Uterus (tissue), 4 donors: ENCODE measurements at places on chromosomes 3 and 15.
A peak's percentile ranks its signal among the peaks of the same experiment; 100 is the strongest.

GRCh38 chr15:77004189-77004588 lies 9.3 kb downstream of the PSTPIP1 start:
- DNase-seq, result no peak
- H3K4me1 ChIP-seq, result no peaks in the 10 kb centered on the region
- no peaks in the 10 kb centered on the region for H3K36me3 ChIP-seq
- H3K27ac ChIP-seq, result no peak overlapping the region

GRCh38 chr15:41993472-41994170 lies 21.3 kb upstream of the EHD4 start:
- H3K36me3 ChIP-seq, result no peaks in the 10 kb centered on the region
- no peak for DNase-seq
- no peak overlapping the region for H3K4me3 ChIP-seq
- H3K27ac ChIP-seq, result no peak overlapping the region

GRCh38 chr15:35679186-35679585 lies 133.2 kb upstream of the DPH6 start:
- H3K4me3 ChIP-seq, result no peak overlapping the region
- DNase-seq, result no peak
- peak overlapping the region; percentile 24 for H3K27ac ChIP-seq
- no peaks in the 10 kb centered on the region for H3K27me3 ChIP-seq
- H3K36me3 ChIP-seq, result no peaks in the 10 kb centered on the region

DNA sequence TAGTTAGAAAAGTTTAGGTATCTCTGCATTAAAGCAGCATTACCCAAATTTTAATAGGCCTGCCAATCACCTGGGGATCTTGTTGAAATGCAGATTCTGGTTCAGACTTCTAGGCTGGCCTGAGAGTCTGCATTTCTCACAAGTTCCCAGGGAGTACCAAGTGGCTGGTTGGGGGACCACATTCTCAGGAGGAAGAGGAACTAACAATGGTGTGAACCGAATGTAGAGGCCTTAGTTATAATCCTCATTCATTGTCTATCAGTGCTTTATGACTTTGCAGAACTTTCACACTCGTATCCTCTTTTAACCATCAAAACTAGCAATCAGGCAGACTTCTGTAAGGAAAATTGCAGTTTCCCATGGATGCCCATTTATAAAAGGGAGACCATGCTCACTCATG lies 38.2 kb upstream of the UBE2E1 start:
- no peak overlapping the region for H3K4me3 ChIP-seq
- no peaks in the 10 kb centered on the region for H3K4me1 ChIP-seq
- no peak overlapping the region for H3K27ac ChIP-seq
- H3K36me3 ChIP-seq, result no peaks in the 10 kb centered on the region
- DNase-seq, result no peak

GRCh38 chr3:30075514-30075913 lies 530.9 kb upstream of the TGFBR2 start:
- no peaks in the 10 kb centered on the region for H3K4me1 ChIP-seq
- no peak overlapping the region for H3K4me3 ChIP-seq
- H3K27ac ChIP-seq, result no peak overlapping the region
- no peaks in the 10 kb centered on the region for H3K36me3 ChIP-seq
- no peak for DNase-seq

DNA sequence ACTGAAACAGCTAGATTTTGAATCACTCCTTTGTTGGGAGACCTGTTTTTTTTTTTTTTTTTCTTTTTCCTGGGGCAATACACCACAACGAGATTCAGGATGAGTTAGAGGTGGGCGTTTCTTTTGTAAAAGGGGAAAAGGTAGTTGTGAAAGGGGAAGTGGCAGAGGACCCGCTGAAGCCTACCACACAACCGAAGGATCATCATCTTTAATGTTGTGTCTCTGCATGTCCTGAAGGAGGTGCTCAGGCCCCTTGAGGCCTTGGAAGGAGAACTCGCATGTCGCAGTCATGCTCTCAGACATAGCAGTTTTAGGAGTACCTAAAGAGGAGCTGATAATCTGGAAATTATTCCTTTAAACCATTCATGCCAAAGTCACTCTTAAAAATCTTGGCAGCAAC lies 137.9 kb upstream of the LRIG1 start:
- no peak for DNase-seq
- H3K36me3 ChIP-seq, result no peaks in the 10 kb centered on the region
- H3K27ac ChIP-seq, result no peak overlapping the region
- no peaks in the 10 kb centered on the region for H3K4me1 ChIP-seq

DNA sequence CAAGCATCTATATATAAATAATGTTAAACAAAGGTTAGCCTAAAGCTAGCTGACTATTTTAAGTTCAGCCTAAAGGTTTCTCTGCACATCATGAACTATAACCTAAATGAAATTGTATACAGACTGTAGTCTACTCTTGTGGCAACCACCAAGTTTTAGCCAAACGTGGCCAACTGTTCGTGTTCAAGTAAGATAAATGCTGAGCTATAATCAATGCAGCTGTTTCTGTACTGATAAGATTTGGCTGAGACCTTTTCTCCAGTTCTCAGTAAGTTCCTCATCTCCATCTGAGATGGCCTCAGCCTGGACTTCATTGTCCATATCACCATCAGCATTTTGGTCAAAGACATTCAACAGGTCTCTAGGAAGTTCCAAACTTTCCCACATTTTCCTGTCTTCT lies 43.7 kb upstream of the IGSF10 start:
- no peak overlapping the region for H3K27ac ChIP-seq
- H3K4me3 ChIP-seq, result no peak overlapping the region
- H3K4me1 ChIP-seq, result no peaks in the 10 kb centered on the region
- H3K27me3 ChIP-seq, result no peaks in the 10 kb centered on the region
- DNase-seq, result no peak
- H3K36me3 ChIP-seq, result no peaks in the 10 kb centered on the region

DNA sequence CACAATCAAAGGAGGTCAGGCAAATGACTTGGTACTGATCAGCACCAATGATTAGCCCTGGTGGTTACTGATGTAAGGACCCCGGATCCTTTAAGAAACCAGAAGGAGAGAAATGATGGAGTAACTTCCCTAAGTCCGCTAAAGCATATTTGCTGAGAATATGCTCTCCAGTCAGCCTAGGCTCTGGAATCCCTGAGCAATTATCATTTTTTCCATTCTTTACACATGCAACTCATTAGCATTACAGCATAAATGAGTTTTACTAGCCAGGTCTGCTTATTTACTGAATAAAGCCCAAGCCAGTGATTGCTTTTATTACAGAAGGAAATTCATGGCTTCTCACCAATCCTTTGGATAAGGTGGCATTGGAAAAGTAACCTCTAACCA lies 139.2 kb upstream of the WNT5A start:
- DNase-seq, result no peak
- H3K27ac ChIP-seq, result no peak overlapping the region
- no peaks in the 10 kb centered on the region for H3K4me1 ChIP-seq
- H3K4me3 ChIP-seq, result no peak overlapping the region
- no peaks in the 10 kb centered on the region for H3K36me3 ChIP-seq

DNA sequence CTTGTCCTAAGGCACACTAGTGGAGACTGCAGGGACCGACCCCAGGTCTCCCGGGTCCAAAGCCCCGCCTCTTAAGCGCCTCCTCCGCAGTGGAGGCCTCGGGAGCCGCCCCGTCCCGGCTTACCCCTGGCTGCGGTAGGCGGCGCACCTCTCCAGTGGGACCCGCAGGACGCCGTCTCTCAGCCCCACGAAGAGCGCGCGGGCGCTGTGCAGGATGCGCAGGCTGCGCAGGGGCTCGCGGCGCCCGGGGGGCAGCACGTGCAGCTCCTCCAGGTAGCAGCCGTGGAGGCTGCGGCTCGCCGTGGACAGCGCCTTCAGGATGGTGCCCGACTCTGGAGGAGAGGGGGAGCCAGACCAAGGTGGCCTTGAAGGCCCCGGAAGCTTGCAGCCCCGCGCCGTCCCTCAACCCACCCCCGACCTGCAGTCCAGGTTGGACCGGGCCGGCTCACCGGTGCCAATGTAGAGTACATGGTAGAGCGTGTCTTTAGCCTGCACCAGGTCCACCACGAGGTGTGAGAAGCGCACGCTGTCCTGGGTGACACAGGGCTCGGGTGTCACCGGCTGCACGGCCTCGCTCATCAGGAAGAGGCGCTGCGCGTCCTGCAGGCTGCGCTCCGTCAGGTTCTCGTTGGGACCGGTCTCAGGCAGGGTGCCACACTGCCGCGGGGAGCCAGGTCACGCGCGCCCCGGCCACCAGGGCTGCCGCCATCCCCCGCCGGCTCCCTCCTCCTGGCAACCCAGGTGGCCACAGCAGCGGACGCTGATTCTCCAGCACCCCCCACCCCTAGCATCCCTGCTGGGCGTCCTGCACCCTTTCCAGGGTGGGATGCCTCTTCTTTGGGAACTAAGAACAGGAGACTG lies 105.5 kb downstream of the SEMA5B start:
- no peak overlapping the region for H3K27ac ChIP-seq
- H3K4me1 ChIP-seq, result no peaks in the 10 kb centered on the region
- no peaks in the 10 kb centered on the region for H3K27me3 ChIP-seq

- H3K36me3 ChIP-seq, result no peaks in the 10 kb centered on the region
- H3K27me3 ChIP-seq, result no peaks in the 10 kb centered on the region
- H3K4me3 ChIP-seq, result no peak overlapping the region
- H3K4me1 ChIP-seq, result no peaks in the 10 kb centered on the region
- no peak overlapping the region for H3K27ac ChIP-seq
Observed at GRCh38 chr15:49558929-49559328, 61.7 kb downstream of the FAM227B start.

DNA sequence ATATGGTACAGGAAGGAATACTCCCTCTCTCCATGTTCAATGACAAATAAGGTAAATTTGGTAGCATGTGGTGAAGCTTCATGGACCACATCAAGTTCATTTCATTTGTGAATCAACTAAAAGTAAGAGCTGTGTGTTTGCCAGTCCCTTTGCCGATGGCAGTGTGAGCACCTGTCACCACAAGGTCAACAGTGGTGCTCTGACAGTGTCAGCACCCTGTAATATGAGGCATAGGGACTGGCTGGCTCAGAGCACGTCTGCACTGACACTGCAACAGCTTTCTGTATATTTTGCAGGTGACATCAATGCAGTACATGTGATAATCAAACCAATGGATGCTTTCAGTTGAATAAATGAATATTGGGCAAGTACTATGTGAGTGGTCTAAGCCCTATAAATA lies 852.4 kb downstream of the TUSC7 start:
- no peaks in the 10 kb centered on the region for H3K36me3 ChIP-seq
- H3K27me3 ChIP-seq, result no peaks in the 10 kb centered on the region
- H3K4me1 ChIP-seq, result no peaks in the 10 kb centered on the region
- H3K4me3 ChIP-seq, result no peak overlapping the region

GRCh38 chr3:171330938-171331337 lies 129.3 kb downstream of the TNIK start:
- H3K27me3 ChIP-seq, result no peaks in the 10 kb centered on the region
- no peaks in the 10 kb centered on the region for H3K36me3 ChIP-seq
- no peak overlapping the region for H3K4me3 ChIP-seq
- no peaks in the 10 kb centered on the region for H3K4me1 ChIP-seq

- H3K27ac ChIP-seq, result no peak overlapping the region
- no peak for DNase-seq
- no peak overlapping the region for H3K4me3 ChIP-seq
- no peaks in the 10 kb centered on the region for H3K27me3 ChIP-seq
Observed at GRCh38 chr15:30962659-30963058, 28.8 kb downstream of the MTMR10 start.

GRCh38 chr15:32152574-32152973 lies 122.3 kb downstream of the CHRNA7 start:
- no peak for DNase-seq
- H3K27me3 ChIP-seq, result no peaks in the 10 kb centered on the region
- no peaks in the 10 kb centered on the region for H3K36me3 ChIP-seq
- no peak overlapping the region for H3K4me3 ChIP-seq
- H3K4me1 ChIP-seq, result no peaks in the 10 kb centered on the region

DNA sequence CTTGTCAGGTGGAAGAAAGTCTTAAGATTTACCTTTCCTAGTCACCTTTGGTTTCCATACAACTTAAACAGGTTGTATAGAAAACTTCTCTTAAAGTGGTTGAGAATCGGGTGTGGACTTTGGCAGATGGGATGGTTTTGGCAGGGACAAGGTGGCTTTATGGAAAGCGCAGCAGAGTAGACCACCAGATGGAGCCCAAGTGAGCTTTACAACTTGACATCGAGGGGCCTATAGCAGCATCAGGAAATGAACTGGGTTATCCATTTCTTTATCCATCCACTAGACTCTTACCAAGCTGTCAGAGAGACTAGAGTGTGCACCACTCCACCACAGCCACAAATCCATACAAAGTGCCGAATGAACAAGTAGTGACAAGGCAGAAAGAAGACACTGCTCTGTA lies 85.3 kb upstream of the MBNL1 start:
- no peak overlapping the region for H3K4me3 ChIP-seq
- no peak overlapping the region for H3K27ac ChIP-seq
- peak; percentile 34 for DNase-seq
- no peaks in the 10 kb centered on the region for H3K36me3 ChIP-seq
- H3K27me3 ChIP-seq, result no peaks in the 10 kb centered on the region

DNA sequence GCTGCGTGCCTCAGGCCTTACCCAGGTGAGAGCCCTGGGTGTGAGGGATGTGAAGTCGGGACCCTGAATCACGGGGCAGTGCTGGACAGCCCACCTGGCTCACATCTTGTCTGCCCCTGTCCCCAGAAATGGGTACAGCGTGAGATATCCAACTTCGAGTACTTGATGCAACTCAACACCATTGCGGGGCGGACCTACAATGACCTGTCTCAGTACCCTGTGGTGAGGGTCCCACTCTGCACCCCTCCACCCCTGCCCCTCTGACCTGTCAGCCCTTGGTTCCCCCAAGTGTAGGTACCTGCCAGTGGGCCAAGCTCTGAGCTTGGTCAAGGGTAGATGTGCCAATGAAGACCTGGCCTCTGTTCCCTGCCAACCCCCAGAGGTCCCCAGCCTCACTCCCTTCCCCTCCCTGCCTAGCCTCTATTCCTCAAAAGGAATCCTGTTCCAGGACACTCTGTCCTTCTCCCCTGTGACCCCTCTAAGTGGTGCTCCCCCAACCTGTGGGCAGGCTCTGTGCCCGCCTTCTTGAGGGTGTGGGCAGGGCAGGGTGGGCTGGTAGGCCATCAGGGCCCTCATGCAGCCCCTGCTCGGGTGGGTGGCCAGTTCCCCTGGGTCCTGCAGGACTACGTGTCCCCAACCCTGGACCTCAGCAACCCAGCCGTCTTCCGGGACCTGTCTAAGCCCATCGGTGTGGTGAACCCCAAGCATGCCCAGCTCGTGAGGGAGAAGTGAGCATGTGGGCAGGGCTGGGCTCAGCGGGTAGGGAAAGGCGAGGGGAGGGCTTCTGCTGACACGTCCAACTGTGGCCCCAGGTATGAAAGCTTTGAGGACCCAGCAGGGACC lies 25.1 kb downstream of the NBEAL2 start:
- peak; percentile 17 for DNase-seq
- no peaks in the 10 kb centered on the region for H3K4me1 ChIP-seq
- H3K36me3 ChIP-seq, result no peaks in the 10 kb centered on the region
- no peak overlapping the region for H3K27ac ChIP-seq

DNA sequence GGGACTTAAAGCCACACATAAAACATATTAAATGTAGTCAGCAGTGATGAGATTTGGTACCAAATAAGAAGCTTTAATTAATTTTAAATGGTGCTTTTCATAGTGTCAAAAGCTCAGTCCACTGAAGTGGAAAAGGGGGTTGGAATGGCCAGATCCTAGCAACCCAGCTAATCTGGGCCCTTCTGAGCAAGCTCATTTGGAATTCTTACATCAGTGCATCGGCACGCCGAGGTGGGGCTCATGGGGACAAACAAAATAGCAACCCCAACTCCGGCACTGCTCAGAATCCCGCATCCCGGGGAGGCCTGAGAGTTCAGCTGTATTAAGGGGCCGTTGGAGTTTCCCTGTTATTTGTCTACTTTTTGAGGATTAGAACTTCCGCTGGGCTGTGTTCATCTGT lies 526.4 kb downstream of the SOX2 start:
- no peak for DNase-seq
- H3K27me3 ChIP-seq, result no peaks in the 10 kb centered on the region
- H3K4me1 ChIP-seq, result no peaks in the 10 kb centered on the region
- H3K4me3 ChIP-seq, result no peak overlapping the region
- no peaks in the 10 kb centered on the region for H3K36me3 ChIP-seq
- no peak overlapping the region for H3K27ac ChIP-seq

- H3K4me1 ChIP-seq, result no peaks in the 10 kb centered on the region
- no peak overlapping the region for H3K4me3 ChIP-seq
- DNase-seq, result no peak
Observed at GRCh38 chr3:16258866-16259265, 5.9 kb downstream of the DPH3 start.
